ENCODE measurements at places on chromosomes 3 and 15.

DNA sequence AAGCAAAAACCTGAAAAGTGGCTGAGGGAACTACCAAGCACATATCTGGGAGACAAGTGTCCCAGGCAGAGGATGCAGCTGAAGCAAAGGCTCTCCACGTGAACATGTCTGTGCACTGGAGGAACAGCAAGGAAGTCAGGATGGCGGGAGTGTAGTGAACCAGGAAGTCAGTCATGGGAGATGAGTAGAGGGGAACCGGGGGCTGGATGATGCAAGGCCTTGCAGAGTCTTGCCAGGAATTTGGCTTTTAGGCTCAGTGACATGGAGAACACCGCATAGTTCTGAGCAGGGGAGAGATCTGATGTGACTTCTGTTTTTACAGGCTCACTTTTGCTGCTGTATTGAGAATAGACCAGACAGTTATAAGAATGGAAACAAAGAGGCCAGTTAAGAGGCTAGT lies 19.0 kb downstream of the C2CD4A start:
- no peak for DNase-seq

GRCh38 chr3:115375362-115375761 lies 228.3 kb upstream of the ZBTB20 start:
- no peak for DNase-seq

GRCh38 chr3:14244521-14245247 lies 66.1 kb downstream of the LSM3 start:
- no peak for DNase-seq

GRCh38 chr3:50642382-50642781 lies 25.4 kb downstream of the MAPKAPK3 start:
- DNase-seq = no peak

DNA sequence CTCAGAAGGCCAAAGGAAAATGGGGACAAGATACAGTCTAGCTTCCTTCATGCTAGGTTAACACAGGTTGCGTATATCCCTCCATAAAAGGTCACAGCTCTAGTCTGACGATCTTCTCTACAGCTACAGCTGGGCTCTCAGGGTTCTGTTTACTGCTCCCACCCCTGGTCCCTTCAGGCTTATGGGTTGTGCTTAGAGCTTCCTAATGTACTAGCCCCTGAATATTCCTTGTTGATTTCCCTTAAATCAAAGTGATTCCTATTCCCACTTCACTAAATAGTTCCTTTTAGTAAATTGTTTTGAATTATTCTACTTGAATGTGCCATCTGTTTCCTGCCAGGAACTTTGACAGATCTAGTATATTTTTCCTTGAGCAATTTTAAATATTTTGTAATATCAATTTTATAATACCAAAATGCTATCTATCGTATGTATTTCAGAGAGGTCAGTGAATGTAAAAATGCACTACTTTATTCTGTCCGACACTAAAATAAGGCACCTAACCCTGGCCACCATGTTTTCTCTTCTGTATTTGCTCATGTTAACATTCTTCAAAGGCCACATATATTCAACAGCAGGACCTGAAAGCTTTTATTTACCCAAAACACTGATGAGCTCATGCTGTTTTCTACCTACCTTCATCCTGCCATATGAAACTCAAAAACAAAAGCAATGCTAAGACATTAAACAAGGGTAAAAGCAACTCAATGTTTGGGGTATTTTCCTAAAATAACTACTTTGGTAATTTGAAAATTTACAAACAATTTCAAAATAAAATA lies 92.8 kb upstream of the TGFBR2 start:
- DNase-seq = no peak

- no peak for DNase-seq
These were observed 197.5 kb upstream of the C2CD4B start for GRCh38 chr15:62362608-62363007.

GRCh38 chr15:65184305-65184867 lies 756 bp downstream of the CLPX start:
- peak; percentile 53 for DNase-seq

DNA sequence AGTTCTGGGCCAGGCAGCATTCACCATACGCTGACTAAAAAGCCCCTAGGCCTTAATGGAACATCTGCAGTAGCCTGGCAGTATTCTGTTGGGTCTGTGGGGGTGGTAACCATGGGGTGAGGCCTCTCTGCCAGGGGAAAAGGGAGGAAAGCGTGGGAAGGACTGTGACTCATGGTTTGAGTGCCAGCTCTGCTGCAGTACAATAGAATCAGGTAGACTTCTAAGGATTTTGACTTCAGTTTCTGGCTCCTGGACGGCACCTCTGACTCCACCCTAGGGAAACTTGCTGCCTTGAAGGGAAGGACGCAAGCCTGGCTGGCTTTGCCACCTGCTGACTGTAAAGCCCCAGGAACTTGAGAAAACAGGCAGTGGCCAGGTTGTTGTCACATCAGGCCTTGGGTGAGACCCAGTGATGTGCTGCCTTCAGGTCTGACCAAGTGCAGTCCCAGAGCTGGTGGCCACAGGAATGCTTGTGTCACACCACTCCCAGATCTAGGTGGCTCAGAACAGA lies 148.6 kb downstream of the SUCNR1 start:
- peak; percentile 24 for DNase-seq

GRCh38 chr3:33798113-33798417 lies 365 bp upstream of the PDCD6IP start:
- no peak for DNase-seq

DNA sequence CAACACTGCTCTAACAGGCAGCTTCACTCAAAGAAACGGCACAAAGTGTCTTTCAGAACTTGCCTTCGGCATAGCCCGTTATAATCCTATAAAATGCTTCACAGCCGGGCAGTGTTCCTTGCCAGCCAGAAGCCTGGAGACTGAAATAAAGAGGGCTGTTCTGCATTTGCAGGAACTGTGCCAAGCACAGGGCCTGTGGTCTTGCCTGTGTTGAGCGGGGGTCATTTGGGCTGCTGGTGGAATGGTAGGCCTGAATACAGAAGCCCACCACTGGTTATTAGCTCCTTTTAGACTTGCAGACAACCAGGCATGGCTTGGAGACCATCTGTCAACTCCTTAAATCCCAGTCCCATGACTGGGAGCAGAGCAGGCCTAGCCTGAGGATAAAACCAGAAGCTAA lies 4.7 kb upstream of the ARHGEF3 start:
- DNase-seq = no peak

- no peak for DNase-seq
These were observed 90.4 kb upstream of the PHLDB2 start for GRCh38 chr3:111768571-111769100.

GRCh38 chr3:39322936-39323335 lies 6.6 kb upstream of the CCR8 start:
- no peak for DNase-seq

GRCh38 chr3:127732303-127732702 lies 59.6 kb downstream of the ABTB1 start:
- no peak for DNase-seq

DNA sequence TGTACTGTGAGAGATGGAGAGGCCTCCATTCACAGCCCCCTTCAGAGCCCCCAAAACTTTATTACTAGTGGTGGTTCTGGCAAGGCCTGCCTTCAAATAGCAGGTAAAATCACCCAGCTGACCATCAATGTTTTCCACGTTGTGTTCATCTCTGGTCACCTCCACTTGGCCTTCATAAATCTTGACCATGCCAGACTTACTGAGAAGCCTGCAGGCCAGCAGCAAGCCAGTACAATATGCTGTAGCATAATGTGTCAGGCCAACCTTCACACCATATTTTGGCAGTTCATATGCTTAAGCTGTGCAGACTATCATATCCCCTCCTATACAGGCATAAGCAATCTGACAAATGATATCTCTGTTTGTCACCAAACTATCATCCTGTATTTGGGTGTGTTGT lies 62.1 kb downstream of the ZNF621 start:
- no peak for DNase-seq

DNA sequence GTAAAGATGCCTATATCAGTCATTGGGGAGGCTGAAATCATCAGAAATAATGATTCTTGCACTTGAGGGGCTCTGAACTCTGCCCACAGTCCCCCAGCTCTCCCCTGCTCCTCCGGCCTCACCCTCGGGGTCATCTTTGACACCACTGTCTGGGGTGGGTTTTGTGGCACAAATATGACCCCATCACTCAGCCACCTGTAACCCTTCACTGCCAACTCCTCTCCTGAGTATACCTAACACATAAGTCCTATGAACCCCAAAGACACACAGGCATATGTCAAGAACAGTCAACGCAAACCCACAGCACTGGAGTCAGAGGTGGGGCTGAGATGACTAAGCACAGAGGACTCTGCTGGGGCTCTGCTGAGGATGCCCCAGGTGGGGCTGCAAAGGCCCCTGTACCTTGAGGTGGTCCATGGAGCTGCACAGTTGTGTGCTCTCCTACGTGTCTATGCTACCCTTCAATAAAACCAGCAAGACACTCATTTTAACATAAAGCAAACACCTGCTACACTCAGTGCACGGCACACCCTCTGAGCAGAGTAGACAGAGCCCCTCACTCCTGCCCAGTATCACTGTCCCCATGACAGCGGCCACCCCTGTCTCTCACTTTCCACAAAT lies 29.9 kb downstream of the SLC41A3 start:
- DNase-seq = no peak

DNA sequence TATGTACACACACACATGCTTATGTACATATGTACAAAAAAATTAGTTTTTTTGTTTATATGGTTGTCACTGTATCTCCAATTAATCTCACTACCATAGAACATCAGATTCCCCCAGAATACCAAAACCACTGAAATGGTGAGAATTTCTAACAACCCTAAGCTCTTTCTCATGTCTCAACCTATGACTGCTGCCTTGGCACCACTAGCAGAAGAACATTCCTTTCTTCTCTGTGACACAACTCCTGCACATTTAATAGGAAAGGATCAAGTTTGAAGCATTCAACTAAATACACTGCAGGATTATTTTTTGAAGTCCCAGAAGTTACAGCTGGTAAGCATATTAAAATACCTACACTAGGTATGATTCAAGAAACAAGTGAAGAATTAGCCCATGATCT lies 109.6 kb downstream of the FAM174B start:
- DNase-seq = no peak

DNA sequence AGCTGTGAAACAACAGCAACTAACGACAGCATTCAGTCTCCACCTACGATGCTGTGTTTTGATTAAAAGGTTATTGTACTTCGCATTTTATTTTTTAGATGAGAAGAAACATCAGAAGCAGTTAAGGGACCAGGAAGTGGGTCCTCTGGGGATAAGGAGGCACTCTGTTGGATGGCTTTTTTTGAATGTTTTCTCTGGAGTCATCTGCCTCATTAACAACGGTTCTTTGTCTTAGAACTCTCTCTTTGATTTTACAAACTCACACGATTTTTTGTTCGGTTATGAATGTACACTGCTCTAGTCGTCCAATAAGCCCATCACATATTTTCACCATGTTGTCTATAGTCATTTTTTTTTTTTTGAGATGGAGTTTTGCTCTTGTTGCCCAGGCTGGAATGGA lies 36.0 kb upstream of the ARPIN start:
- DNase-seq = no peak

GRCh38 chr3:115062412-115062956 lies 84.6 kb downstream of the ZBTB20 start:
- DNase-seq = no peak

GRCh38 chr15:53212785-53213184 lies 422.6 kb upstream of the ONECUT1 start:
- no peak for DNase-seq

GRCh38 chr3:20079621-20080020 lies 39.4 kb downstream of the KAT2B start:
- DNase-seq = no peak

DNA sequence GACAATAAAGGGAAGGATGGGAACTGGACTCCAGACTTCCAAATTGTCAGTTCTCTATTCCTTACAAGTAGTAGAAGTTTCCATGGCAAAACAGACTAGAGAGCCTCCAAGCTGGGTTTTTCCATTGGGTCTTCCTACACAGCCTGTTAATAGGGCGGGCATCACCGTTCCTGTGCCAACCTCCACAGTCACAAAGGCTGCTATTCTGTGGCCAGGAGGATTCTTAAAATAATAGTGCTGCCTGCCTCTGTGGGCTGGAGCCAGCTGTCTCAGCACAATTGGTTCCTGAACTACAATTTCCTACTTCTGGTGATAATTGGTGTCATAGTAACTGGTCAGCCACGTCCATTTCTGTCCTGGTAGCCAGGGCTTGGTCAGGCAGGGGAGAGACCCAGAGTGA lies 38.6 kb downstream of the LYZL4 start:
- DNase-seq = no peak

DNA sequence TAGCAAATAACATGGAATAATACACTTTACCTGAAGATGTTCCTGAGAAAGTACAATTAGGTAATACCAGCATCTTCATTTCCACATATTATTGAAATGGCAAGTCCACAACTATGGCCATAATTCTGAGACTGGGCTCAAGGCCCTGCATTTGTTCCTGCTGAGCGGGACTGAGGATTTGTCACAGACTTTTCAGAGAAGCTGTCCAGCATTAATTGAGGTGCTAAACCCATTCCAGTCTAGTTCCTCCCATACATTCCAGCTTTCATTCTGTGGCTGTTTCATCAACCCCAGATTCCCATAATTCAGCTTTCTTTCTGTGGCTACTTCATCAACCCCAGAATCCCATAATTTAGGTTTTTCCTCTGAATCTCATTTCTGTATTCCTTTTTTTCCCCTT lies 293.4 kb upstream of the GBE1 start:
- no peak for DNase-seq

GRCh38 chr3:72255791-72256559 lies 471.0 kb upstream of the PROK2 start:
- DNase-seq = peak; percentile 62

- DNase-seq = no peak
These were observed 154.3 kb upstream of the TRIM42 start for GRCh38 chr3:140523600-140523999.

DNA sequence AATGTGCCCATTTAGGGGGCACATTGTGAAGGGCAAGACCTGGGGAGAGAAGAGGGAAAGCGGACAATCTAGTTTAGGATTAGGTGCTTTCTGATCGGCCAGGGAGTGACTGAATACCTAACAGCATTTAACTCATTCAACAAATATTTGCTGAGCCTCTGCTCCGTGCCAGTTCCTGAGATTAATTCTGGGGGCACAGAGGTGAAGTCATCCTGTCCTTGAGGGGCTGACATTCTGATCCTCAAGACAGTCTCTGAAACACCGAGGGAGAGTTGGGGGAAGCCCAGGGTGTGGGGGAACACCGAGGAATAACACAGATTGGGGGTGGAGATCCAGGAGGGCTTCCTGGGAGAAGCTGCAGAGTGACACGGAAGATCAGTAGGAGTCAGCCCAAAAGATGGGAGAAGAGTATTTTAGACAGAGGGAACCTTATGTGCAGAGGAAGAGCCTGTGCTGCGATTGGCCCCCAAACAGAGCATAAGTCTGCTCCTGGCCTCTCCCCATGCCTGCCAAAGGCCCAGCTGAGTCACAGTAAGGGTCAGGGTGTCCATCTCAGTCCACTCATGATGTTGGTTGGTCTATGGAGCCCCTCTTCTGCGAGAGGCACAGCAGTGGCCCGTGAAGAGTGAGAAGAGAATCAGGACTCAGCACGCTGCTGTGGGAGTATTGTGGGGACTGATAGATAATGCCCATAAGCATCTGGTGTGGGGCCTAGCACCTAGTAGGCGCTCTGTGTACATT lies 60.2 kb downstream of the AMOTL2 start:
- DNase-seq = no peak

GRCh38 chr3:149115114-149115513 lies 14.3 kb upstream of the HPS3 start:
- no peak for DNase-seq

- DNase-seq = no peak
These were observed 15.5 kb downstream of the ZNF774 start for GRCh38 chr15:90367576-90367975.

GRCh38 chr15:79381593-79381992 lies 50.5 kb upstream of the MINAR1 start:
- no peak for DNase-seq

GRCh38 chr3:107498646-107499045 lies 24.1 kb upstream of the BBX start:
- no peak for DNase-seq

GRCh38 chr15:90271459-90272166 lies 6.1 kb downstream of the NGRN start:
- no peak for DNase-seq
